ENCODE measurements at places on chromosomes 3 and 15.

DNA sequence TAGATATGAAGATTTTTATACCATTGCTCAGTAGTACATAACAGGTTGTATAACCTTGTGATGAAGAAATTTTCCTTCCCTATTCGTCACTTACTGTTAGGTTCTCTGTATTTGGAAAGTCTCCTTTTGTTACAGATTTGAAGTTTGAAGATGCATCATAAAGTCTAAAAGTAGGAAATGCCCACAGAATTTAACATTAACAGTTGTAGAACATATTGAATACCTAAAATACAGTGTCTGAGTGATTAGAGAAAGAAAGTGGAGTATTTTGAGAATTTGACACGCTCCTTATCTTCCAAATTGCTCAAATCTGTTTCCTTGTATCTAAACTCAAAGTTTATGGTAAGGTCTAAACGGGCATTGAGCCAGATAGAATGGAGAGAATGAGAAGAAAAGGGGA lies 111.3 kb downstream of the MBNL1 start:
- no peak for DNase-seq

GRCh38 chr3:20080956-20081554 lies 40.8 kb downstream of the KAT2B start:
- peak; percentile 33 for DNase-seq

GRCh38 chr3:94423578-94423977 lies 360.7 kb downstream of the NSUN3 start:
- no peak for DNase-seq

- DNase-seq: no peak
These were observed 99.3 kb upstream of the PLCL2 start for GRCh38 chr3:16785465-16785864.

GRCh38 chr3:130558366-130558765 lies 41.4 kb downstream of the COL6A6 start:
- DNase-seq: no peak

DNA sequence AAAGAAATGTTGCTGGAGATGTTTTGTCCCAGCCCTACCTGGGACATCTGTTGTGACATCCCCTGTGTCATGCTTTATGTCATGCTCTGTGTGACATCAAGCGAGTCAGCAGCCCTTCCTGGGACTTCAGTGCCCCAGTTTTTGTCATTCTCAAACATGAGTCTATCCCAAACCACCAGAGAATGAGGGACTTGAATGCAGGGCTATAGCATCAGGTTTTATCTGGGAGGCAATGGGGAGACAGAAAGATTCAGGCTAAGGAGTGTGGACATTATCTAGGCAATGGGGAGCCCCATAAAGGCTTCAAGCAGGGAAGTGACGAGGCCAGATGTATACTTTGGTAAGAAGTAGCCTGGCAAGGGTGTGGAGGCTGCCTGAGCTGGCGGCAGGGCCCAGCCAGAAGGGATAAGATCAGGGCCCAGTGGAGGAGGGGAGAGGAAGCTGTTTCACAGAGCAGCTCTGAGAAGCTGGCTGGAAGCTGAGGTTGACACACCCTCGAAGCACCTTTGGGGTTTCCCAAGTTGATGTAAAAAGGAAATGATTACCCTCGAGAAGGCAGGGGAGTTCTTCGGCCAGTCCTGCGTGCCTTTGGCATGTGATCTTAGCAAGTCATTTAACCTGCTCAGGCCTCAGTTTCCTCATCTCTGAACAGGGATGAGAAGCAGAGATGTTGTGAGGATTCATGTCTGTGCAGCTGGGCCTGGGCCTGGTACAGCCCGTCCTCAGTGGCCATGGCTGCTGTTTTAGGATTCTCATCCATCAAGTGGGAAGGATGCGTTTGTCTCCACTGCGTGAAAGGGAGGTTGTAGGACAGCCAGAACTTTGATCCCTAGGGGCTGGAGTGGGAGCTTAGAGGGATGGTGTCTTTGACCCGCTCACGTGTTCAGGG lies 34.3 kb downstream of the IRAK2 start:
- peak; percentile 90 for DNase-seq

DNA sequence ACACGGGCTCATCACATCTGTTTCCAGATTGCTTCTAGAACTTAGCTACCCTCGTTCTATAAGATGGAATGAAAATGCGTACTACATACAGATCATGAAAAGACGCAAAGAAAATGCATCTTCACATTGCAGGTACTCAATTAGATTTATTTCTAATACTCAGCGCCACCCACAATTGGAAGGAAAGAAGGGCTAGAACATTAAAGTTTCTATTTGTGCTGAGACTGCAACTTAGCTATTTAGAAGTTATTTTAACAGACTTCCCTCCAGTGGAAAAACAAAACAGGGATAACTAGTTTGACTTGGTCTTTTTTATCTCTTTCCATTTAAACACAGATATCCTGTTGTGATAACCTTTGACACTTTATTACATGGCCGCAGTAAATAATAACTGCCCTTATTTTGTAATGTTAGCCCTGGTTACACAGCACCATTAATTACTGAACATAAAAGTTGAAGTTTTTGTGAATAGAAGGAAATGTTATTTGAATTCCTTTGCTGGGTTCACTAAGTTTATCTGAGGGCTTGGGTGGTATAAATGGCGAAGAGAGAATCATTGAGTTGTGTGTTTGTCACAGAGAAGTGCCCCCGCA lies 86.9 kb upstream of the SLC25A26 start:
- no peak for DNase-seq

GRCh38 chr15:70466895-70467529 lies 296.3 kb downstream of the UACA start:
- DNase-seq: peak; percentile 49

- DNase-seq: no peak
These were observed 92.9 kb upstream of the FGF7 start for GRCh38 chr15:49330166-49330565.

GRCh38 chr15:90184119-90184785 lies 16.9 kb upstream of the SEMA4B start:
- DNase-seq: peak; percentile 35

GRCh38 chr3:188362405-188362831 lies 208.5 kb downstream of the LPP start:
- DNase-seq: no peak

- no peak for DNase-seq
These were observed 31.6 kb downstream of the FILIP1L start for GRCh38 chr3:100082714-100083113.

Measured in CD4-positive, alpha-beta T cell treated with Interleukin-15 for 1 hour (primary cell).